ENCODE measurements at places on chromosomes 6 and 20. TPM values are rescaled to one million over a fixed set of nuclear protein-coding genes. Genes with fewer than 3 reads are reported as not detected.

- peaks cover 19% of the 10 kb centered on the region for H3K4me1 ChIP-seq
- peak overlapping the region; percentile 88 for H3K4me3 ChIP-seq
- H3K27me3 ChIP-seq = no peaks in the 10 kb centered on the region
- peaks cover 53% of the 10 kb centered on the region for H3K36me3 ChIP-seq
- DNase-seq = no peak
These were observed 1.6 kb downstream of the SRSF6 start for GRCh38 chr20:43459022-43459942.

Gene PPP1R3G
- under 0.01 TPM for polyA plus RNA-seq

DNA sequence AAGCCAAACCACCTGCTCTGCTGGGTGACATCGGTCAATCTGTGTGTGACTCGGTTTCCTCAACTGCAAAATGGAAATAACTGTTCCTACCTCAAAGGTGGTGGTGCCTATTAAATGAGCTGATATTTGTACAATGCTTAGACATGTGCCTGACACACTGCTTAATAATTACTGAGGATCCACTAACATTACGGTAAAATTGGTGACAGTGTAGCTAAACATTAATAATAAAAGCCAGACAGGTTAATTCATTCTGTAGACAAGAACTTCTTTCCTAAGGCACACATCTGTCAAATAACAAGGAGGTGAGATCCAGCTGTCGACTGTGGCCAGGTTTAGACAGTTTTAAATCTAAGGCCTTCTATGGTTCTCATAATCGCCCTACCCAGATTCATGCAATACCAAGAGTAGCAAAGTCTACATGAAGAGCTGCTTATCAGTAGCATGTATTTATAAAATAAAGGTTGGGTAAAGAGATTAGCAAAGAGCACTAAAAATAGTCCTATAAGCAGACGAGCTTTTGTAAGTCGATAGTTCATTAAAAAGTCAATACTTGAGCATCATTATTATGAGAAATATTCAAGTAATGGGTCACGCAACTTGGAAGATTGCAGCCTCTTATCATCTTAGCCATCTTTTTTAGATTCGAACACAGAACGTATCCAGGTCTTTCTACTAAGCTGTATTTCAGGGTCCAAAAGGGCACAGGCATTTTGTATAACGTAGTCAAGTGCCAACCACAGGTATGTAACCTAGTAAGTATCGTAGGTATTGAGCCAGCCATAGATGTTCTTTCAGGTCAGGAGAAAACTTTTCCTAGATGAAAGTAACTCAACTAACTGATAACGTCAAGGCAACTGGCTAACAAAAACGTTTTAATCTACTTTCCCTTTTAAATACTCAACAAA, 3.2 kb downstream of the CNKSR3 start:
- no peaks in the 10 kb centered on the region for H3K27me3 ChIP-seq
- no peak for DNase-seq
- H3K36me3 ChIP-seq = no peaks in the 10 kb centered on the region
- H3K4me3 ChIP-seq = peak overlapping the region; percentile 73
- peak overlapping the region; percentile 98 for H3K27ac ChIP-seq
- H3K4me1 ChIP-seq = peaks cover 66% of the 10 kb centered on the region

GRCh38 chr20:2871111-2871465, 2.2 kb upstream of the PTPRA start:
- H3K27ac ChIP-seq = no peak overlapping the region
- DNase-seq = peak; percentile 43
- H3K4me3 ChIP-seq = no peak overlapping the region
- no peaks in the 10 kb centered on the region for H3K27me3 ChIP-seq

Gene SEMG1
- polyA plus RNA-seq = not detected

- no peak overlapping the region for H3K4me3 ChIP-seq
- peaks cover 27% of the 10 kb centered on the region for H3K4me1 ChIP-seq
- H3K27me3 ChIP-seq = no peaks in the 10 kb centered on the region
- no peaks in the 10 kb centered on the region for H3K36me3 ChIP-seq
These were observed 188.3 kb downstream of the ATXN1 start for GRCh38 chr6:16572943-16573342.

Gene C6orf58
- polyA plus RNA-seq = not detected

Gene OSBPL2
- polyA plus RNA-seq = 28.0 TPM

DNA sequence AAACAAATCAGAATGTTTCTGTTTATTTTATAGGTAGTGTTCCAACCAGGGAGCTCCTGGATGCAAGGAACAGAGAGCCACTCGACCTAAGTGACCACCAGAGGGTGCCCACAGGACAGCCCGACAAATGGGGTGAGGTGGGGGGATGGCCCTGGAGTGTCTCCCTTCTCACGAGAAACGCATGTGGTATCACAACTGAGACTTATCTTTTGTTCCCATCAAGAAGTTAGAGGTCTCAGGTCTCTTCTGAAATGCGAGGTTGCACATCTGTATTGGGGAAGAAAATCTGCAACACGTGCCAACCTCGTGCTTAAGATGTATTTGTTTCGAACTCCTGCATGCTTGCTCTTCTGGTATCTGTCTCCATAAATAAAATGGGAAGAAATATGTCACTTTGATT, 104.0 kb downstream of the ISM1 start:
- H3K36me3 ChIP-seq = no peaks in the 10 kb centered on the region
- H3K27ac ChIP-seq = no peak overlapping the region
- H3K4me3 ChIP-seq = no peak overlapping the region
- DNase-seq = no peak

- no peak overlapping the region for H3K27ac ChIP-seq
- H3K27me3 ChIP-seq = no peaks in the 10 kb centered on the region
- no peaks in the 10 kb centered on the region for H3K4me1 ChIP-seq
- H3K4me3 ChIP-seq = no peak overlapping the region
- DNase-seq = no peak
- no peaks in the 10 kb centered on the region for H3K36me3 ChIP-seq
These were observed 107.3 kb downstream of the CEP57L1 start for GRCh38 chr6:109202409-109203264.

DNA sequence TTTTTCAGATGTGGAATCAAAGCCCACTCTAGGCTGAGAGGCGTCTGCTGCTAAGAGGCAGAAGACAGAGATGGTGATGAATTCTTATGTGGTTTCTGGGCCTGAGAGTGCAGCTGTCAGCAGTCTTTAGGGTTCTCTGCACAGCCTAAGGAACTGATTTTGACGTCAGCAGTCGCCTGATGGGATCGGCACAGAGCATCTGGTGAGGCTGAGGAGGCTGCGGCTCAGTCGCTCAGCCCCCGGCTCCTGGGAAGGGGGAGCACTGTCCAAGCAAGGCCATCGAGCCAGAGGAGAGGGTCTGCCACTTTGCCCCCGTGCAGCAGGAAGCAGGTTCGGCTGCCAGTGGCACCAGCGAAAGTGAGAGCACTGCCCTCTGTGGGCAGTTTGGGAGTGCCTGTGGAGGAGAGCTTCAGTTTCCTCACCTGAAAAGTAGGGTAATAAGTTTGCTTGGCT, 92.5 kb downstream of the TCP11 start:
- no peak overlapping the region for H3K4me3 ChIP-seq
- peak; percentile 88 for DNase-seq
- H3K27ac ChIP-seq = peak overlapping the region; percentile 84

DNA sequence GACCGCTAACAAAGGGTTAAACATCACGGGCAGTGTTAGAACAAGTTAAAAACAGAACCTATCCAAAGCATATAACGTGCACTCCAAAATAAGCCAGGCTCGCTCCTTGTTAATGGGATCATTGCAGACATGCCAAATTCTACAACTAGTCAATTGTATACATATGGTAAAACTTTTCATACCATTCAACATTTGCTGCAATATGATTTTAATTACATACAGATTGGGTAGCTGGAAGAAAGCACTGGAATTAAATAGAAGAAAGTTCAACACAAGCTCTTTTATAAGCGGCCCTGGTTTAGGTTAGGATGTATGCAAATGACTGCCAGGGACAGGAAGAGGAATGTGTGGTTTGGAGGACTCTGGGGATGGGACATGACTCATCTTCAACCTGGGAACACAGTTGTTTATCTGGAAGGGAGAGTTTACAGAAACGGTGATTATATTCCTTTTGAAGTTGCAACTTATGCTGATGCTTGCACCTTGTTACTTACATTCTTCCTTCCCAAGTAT, 62.5 kb upstream of the TIAM2 start:
- no peak overlapping the region for H3K27ac ChIP-seq
- H3K27me3 ChIP-seq = no peaks in the 10 kb centered on the region
- no peaks in the 10 kb centered on the region for H3K4me1 ChIP-seq
- H3K4me3 ChIP-seq = no peak overlapping the region
- no peak for DNase-seq

Gene NMBR
- not detected for polyA plus RNA-seq

Gene ADTRP
- 34.7 TPM for polyA plus RNA-seq

Gene OR2H1
- not detected for polyA plus RNA-seq

Gene FAM110A
- 10.7 TPM for polyA plus RNA-seq

- no peak overlapping the region for H3K27ac ChIP-seq
- peaks cover 20% of the 10 kb centered on the region for H3K4me1 ChIP-seq
- no peak for DNase-seq
- peak overlapping the region; percentile 37 for H3K4me3 ChIP-seq
- no peaks in the 10 kb centered on the region for H3K36me3 ChIP-seq
These were observed 507 bp upstream of the VGLL2 start for GRCh38 chr6:117264692-117265409.

GRCh38 chr6:168906391-168906790, 347.3 kb downstream of the THBS2 start:
- no peaks in the 10 kb centered on the region for H3K27me3 ChIP-seq
- no peaks in the 10 kb centered on the region for H3K36me3 ChIP-seq
- H3K4me3 ChIP-seq = no peak overlapping the region
- H3K4me1 ChIP-seq = no peaks in the 10 kb centered on the region
- no peak for DNase-seq
- no peak overlapping the region for H3K27ac ChIP-seq

DNA sequence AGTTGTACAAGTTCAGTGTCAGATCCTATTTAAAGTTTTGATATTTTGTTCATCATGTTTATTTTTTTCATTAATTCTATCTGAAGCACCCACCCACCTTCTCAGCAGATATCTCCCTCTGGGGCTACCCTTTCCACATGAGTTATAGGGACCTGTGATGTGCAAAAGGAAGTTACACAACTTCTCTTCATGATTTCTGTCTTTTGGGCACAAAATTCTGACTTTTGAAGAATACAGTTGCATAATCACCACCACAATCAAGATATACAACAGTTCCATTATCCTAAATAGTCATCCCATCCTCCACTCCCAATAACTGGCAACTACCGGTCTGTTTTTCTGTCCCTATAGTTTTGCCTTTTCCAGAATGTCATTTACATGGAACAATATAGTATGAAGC, 13.8 kb upstream of the FUCA2 start:
- no peak overlapping the region for H3K27ac ChIP-seq
- no peaks in the 10 kb centered on the region for H3K36me3 ChIP-seq
- DNase-seq = no peak
- peaks cover 8% of the 10 kb centered on the region for H3K4me1 ChIP-seq

DNA sequence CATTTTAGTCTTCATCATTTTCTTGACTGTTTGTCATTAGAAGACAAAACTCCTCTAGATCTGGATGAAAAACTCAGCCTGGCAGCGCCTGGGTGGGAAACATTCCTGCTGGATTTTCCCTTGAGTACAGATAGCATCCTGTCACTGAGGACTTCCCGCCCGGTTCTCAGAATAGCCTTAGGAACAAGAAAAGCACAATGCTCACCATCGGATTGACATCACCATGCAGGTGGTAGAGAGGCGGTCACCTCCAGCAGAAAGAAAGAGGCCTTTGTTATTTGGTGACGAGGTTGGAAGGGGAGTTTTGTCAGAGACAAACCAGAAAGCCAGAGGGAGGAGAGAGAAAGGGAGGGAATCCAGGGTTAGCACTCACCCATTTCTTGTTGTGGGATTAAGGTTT, 39.8 kb downstream of the KIF25 start:
- no peak overlapping the region for H3K4me3 ChIP-seq
- no peaks in the 10 kb centered on the region for H3K36me3 ChIP-seq
- H3K27ac ChIP-seq = no peak overlapping the region
- H3K27me3 ChIP-seq = no peaks in the 10 kb centered on the region

Gene SYTL3
- polyA plus RNA-seq = 1.8 TPM

Gene RGS19
- 12.6 TPM for polyA plus RNA-seq

Gene RAB44
- polyA plus RNA-seq = under 0.01 TPM

DNA sequence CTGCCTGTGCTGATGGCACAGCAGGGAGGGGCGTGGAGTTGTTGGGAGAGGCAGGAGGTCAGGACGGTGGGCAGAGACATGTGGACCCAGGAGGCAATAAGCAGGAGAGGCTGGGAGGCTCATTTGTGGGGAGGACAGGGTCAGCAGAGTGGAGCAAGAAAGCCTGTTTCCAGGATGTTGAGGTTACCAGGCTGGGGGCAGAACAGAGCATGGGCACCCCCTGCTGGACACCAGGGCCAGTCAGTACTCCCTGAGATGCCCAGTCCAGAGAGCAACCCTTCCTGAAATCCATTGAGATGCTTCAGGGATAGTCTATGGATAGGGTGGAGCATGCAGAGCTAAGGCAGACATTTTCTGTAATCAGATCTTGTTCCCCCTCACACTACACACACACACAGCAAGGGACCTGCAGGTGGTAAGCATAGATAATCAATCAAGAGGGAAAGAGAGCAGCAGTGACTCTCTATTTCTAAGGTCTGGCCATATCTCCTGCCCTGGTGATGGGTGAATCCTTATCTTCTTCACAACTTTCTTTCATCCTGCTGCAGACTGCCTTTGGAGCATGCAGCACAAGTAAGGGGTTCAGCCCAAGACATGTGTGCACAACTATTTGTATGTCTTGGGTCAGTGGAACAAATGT, 41.7 kb downstream of the MOCS1 start:
- peaks cover 12% of the 10 kb centered on the region for H3K36me3 ChIP-seq
- H3K4me3 ChIP-seq = no peak overlapping the region
- no peaks in the 10 kb centered on the region for H3K27me3 ChIP-seq
- DNase-seq = no peak
- peaks cover 11% of the 10 kb centered on the region for H3K4me1 ChIP-seq

Gene CDH26
- not detected for polyA plus RNA-seq
